ENCODE measurements at places on chromosomes 4 and X.

DNA sequence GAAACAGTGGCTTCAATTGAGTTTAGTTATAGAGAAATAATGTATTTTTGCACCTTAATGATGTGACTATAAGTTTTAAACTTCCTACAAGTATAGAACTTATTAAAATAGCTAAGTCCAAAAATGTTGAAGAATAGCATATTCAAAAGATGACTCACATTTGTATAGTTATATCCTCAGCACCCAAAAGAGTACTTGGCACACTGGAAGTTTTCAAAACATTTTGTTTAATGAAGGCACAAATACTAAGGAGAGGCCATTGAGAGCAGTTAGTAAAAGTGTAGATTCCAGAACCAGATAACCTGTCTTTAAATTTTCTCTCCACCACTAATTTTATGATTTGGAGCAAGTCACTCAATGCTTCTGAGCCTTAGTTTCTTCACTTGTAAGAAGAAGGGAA lies 226.9 kb upstream of the MID1 start:
- no peak for DNase-seq

DNA sequence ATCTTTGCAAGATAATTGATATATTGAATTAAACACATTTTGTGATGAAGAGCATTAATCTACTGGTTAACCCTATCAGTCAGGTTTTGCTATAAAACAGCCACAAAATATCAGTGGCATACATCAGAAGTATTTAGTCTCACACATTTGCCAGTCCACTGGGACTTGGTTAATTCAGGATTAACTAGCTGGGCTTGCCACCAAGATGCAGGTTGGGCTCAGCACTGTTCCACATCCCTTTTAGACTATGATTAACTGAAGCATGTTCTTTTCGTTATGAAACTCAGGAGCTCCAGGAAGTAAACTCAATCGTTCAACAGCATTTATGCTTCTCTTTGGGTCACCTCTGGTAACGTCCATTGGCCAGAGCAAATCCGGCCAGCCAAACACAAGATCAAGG lies 538.1 kb upstream of the HS3ST1 start:
- no peak for DNase-seq

- no peak for DNase-seq
Observed at GRCh38 chr4:56115898-56116297, 167.2 kb downstream of the CEP135 start.

GRCh38 chrX:2187352-2188115 lies 313.2 kb downstream of the DHRSX start:
- DNase-seq, result no peak

DNA sequence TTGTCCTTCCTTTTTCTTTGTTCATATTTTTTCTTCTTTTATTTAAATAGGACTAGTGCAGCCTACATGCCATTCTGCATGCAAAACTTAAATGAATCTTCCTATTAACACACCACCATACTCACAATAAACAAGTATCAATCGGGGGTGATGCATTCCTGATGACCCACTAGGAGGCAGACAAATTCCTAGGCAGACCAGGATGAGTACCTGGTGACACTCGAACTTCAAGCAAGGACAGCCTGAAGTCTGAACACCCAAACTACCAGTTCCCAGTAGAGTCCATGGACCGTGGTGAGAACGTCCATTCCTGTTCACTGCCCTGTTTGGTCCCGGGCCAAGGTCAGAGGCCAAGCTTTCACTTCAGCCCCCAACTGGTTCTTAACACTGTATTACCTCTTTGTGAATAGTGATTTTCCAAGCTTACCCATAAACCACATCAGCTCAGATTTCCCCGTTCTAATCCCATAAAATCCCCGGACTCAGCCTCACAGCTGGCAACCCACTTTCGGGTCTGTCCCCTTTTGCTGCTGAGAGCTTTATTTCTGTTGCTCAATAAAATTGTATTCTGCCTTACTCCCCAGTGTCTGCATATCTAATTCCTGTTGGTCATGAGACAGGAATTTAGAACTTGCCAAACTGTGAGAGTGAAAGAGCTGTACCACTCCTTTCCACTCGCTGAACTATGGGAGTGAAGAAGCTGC lies 1286.6 kb downstream of the FSTL5 start:
- no peak for DNase-seq

DNA sequence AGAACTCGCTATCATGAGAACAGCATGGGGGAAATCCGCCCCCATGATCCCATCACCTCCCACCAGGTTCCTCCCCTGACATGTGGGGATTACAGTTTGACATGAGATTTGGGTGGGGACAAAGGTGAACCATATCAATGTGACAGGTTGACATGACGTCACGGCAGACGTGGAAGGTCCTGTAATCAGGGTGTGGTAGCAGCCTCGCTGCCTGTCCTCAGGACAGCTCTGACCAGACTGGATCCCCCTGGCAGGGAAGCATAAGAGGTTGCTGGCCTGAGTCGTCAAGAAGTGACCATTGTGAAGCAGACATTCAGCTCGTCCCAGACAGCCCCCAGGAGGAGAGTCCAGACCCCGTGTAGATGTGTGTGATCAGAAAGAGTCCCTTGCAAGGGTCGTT lies 104.6 kb downstream of the TNIP2 start:
- no peak for DNase-seq

DNA sequence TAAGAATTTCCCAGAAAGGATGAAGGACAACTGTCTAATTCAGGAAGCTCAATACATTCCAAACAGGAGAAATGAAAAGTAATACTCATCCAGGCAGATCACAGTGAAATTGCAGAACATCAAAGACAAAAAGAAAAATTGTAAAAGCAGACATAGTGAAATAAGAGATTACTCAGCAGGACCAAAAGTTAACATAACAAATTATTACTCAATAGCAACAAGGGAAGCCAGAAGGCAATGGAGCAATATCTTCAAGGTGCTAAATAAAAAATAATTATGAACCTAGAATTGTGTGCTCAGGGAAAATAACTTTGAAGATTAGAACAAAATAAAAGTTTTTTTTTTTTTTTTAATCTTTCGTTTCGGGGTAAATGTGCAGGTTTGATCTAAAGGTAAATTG lies 30.5 kb upstream of the ENPP6 start:
- DNase-seq, result no peak

- no peak for DNase-seq
Observed at GRCh38 chr4:62560858-62561257, 1360.7 kb downstream of the ADGRL3 start.

DNA sequence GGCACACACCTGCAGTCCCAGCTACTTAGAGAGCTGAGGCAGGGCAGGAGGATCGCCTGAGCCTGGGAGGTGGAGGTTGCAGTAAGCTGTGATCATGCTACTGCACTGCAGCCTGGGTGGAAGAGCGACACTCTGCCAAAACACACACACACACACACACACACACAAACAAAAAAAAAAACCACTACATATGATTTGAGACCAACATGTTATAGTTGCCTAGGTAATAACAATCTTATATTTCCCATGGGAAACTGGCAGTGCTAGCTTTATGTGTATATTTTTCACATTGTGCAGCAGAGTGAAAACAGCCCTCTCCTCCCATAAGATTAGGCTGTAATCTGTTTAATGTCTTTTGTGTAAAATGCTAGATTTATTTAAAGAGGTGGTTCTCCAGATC lies 3.1 kb upstream of the FAM241A start:
- DNase-seq, result no peak

- DNase-seq, result no peak
Observed at GRCh38 chrX:8284131-8284530, 113.1 kb upstream of the VCX2 start.

DNA sequence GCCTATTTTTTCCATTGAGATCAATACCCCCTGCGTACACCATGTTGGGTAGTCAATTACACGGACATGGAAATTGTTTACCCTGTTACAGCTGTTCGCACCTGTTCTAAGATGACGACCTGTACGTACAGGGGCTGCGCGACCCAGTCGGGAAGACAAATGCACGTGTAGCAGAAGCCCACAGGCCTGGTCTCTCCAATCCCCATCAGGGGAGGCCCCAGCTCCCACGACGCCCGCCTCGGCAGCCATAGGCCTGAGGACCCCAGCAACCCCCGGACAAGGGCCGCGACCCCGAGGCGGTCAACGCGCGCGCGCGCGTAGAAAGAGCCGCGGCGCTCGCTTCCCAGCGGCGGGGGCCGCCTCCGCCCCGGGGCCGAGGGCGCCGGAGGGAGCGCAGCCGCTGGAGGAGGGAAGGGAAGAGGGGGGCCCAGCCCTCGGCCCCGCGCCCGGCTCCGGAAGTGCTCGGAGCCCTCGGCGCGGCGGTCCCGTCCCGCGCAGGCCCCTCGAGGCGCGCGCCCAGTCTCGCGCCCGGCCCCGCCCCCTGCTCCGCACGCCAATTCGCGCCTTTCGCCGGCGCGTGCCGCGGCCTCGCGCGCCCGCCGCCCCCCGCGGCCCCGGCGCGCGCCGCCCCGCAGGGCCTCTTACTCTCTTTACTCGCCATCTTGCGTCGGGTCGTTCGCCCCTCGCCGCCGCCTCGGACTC lies 618 bp downstream of the RBBP7 start:
- peak; percentile 25 for DNase-seq

DNA sequence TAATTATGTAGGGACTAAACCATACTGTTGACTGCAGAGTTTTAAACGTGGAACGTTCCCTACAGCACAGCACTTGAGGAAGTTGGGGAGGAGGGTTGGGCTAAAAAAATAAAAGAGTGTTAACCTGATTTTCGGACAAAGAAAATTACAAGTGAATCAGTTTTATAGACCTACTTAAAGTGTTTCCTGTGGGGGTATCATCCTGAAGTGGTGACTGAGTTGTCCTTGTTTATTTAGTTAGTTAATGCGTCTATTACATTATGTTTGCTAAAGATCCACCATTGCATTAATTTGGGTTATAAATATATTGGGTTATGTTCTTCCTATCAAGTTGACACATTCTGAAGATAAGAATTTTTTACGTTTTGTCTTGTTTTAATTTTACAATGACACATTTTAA lies 14.7 kb downstream of the UNC5C start:
- no peak for DNase-seq

DNA sequence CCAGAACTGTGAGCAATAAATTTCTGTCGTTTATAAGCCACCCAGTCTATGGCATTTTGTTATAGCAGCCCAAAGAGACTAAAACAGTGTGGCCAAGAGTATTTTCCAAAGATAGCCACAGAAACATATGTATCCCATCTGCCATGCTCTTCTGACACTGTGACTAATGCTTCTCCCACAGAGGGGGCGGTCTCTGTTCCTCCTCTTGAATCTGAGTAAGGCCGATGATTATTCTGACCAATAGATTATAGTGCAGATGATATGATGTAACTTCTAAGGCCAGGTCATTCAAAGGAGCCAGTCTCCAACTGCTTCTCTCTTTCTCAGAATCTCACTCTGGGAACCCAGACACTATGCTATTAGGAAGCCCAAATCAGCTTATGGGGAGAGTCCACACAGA lies 570.7 kb downstream of the BCOR start:
- DNase-seq, result no peak

DNA sequence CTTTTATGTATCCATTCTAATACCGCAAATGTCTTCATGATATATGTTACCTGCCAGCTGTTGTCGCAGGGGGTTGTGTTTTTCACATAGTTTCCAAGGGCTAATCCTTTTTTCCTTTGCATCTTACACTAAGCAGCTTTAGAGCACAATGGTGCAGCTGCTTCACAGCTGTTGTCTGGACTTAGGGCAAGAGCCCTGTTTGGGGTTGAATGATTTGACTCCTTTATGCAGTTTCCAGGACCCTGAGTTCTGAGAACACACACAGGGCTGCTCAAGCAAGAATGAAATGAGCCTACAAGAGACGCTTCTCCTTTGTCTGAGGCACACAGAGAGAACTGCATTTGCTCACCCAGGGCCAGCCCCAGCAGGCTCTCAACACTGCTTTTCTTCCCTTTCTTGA lies 20.2 kb downstream of the CCNG2 start:
- no peak for DNase-seq

DNA sequence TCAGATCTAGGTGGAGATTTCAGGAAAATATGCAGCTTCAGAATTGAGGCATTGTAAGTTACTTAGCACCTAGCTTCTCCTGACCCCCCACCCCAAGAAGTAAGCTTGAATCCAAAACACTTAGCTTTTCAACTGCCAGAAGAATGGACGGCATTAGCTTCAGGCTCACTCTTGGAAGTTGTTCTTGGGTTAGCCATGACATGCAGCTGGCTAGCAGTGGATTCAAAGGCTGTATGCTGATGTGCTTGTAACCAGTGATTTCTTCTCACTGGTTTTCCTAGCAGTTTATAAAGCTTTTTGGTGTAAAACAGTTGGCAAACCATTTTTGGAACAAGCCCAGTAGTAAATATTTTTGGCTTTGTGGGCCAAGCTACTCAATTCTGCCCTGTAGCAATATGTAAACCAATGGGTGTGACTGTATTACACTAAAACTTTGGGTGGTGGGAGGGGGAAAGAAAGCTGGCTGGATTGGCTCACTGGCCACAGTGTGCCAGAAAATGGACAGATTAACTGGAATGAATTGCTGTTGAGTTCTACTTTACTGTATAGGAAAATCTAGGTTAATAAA lies 85.6 kb downstream of the SHROOM2 start:
- DNase-seq, result no peak

DNA sequence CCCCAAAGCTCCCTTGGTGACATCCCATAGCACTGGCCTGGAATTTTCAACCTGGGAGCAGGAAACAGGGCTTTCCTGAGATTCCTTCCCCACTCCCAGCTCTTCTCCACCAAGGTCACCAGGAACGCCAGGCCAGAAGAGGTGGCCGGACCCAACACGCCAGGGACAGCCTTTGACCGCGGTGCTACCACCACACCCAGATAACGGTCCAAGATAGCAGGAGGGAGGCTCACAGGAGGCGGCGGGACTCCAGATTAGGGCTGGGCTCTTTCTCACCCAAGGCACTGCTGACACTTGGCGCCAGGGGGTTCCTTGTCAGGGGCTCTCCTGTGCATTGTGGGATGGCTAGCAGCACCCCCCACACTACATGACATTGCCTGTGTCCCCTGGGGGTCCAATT lies 22.9 kb downstream of the ZFYVE28 start:
- DNase-seq, result no peak

DNA sequence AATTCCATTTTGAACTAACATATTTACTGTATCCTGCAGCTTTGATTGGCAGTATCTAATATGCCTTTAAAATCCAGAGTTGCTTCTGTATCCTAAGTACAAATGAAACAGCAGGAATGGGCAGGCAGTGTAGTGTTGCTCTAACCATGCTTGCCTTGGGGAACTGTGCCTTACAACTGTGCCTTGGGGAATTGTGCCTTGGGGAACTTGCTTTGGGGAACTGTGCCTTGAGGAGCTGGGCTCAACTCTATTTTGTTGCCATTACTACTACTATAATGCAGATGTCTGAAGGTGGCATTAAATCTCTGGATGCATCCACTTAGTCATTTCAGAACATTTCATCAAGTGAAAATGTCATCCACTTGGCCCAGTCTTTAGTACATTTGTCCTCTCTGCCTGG lies 6.9 kb downstream of the CXCL3 start:
- DNase-seq, result no peak

GRCh38 chrX:25022499-25023325 lies 6.9 kb upstream of the ARX start:
- no peak for DNase-seq

Measured in C1 segment of cervical spinal cord (tissue), 14 donors.